Cardiac septum (tissue), 1 donor: ENCODE measurements at places on chromosomes 4 and X. TPM values are rescaled to one million over a fixed set of nuclear protein-coding genes. Genes with fewer than 3 reads are reported as not detected.

DNA sequence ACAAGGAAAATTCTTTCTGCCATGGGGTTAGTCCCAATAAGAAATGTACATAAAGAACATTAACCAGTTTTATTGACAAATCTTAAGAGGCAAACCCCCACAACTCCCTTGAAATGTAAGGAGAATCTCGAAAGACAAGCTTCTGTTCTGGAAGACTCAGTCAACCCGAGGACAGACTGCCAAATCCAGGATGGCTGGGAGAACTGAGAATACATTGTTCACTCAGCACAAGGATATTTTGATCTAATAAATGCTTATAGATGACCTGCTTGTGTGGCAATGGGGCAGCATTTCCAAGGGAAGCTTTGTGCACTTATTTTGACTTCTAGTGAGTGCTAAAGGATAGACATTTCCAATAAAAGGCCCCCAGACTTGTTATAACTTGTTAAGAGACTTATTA is 280.4 kb downstream of the DHX15 start:
- no peak for DNase-seq

DNA sequence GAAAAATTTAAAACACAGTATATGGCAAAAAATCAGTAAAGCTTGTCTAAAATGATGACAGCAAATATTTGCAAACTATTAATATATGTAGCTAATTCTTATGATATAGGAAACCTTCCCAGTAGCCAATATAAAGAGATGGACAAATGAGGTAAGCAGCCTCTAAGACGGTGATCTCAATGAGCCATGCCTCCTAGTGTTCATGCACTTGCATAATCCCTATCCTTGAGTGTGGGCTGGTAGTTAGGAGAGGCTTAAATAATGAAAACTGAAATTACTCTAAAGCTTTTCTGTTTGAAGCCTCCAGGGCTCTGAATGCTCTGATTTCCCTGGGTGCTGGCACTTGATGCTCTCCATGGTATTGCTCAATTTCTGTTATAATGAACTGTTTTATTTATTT is 24.6 kb upstream of the ARMCX4 start:
- no peak for DNase-seq

DNA sequence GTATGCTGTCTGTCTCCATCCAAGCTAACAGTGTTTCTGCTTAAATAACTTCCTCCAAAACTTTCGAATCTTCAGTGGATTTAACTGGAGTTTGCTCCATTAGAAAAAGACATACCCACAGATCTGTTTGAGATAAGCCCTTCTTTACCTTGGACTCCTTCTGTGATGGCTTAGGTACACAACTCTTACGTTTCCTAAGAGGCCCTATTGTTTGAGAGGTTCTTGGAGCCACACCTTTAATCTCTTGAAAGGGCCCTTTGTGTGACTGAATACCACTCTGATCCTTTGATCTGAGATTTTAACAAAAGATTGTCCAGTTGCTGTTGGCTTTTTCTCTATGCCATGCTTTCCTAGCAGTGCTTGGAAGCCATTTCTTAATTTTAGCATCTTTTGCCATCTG is 92.5 kb downstream of the AKAP4 start:
- no peak for DNase-seq

- no peak for DNase-seq
Measured at GRCh38 chr4:154490234-154490582, 1.4 kb downstream of the DCHS2 start.

- peak; percentile 87 for DNase-seq
Measured at GRCh38 chr4:77095101-77095821, 19.5 kb upstream of the CCNI start.

- DNase-seq: no peak
Measured at GRCh38 chrX:66163849-66164411, at the start of gene HEPH. TSS of gene HEPH (plus strand) at chrX:66164247. CDS start at chrX:66170571, 6,324 bp downstream.

Gene C4orf36
- 0.78 TPM for total RNA-seq

Gene ZGRF1
- 2.8 TPM for total RNA-seq

Gene NMU
- total RNA-seq: not detected

Gene FNIP2
- 38.5 TPM for total RNA-seq

GRCh38 chr4:15653864-15654592 is 1.1 kb downstream of the FBXL5 start:
- DNase-seq: no peak
